ENCODE measurements at places on chromosomes 3 and 15.

GRCh38 chr15:25058080-25058785, 103.4 kb downstream of the SNRPN start:
- no peak for DNase-seq

GRCh38 chr3:197339841-197340520, 41.6 kb upstream of the DLG1 start:
- DNase-seq = no peak

DNA sequence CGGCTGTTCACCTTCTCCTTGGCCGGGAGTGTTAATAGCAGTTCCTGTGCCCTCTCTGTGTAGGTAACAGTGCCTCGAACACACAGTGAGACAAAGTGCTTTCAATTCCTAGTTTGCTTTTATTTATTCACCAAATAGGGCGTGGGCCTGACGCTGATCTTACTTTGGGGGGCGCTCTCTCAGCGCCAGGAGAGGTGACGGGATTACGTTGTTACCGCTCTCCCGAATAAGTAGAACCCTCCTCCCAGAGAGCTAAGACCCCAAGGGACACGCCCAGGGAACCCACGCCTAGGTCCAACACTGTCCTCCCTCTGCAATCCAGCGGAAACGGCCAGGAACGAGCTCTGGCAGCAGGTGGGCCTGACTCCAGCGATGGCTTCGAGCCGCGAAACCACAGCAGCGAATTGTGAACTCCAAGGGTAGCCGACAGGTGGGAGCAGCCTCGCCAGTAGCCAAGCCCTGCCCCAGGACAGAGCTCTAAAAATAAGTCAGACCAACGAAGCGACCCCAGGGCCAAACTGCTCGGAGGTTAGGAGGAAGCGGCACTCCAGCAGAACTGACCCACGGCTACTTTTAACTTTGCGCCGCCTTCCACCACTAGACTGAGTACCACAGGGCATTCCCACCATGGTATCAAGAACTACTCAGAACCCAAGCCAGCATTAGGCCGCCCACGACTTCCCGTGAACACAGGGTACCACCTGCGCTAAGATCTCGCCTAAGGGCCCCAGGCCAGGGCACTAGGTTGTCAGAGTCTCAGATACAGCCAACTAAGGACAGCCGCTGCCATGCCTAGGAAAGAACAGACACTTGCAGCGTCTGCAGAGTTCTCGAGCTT, 1.6 kb upstream of the SIN3A start:
- peak; percentile 81 for DNase-seq

GRCh38 chr3:160199108-160199507, 26.1 kb upstream of the C3orf80 start:
- no peak for DNase-seq

GRCh38 chr3:57694146-57694545, 1.3 kb upstream of the DENND6A start:
- no peak for DNase-seq

- DNase-seq = no peak
Measured at GRCh38 chr3:94071713-94072284, 8.9 kb downstream of the NSUN3 start.

DNA sequence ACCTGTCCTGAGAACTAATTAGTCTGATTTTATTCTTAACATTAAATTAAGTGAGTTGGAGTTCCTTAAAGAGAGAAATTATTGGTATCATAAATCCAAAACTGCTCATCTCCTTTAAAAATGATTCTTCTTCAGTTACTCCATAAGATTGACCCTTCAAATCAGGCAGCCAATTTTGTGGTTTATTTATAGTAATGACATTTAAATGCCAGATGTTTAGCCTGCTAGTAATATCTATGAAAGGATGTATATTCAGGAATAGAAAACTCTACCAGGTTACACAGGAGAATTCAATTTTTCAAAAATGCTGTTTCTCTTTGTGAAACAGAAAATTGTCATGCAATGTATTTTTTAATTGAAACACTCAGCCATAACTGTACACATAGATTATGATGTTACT, 457.8 kb upstream of the ROBO2 start:
- DNase-seq = no peak

DNA sequence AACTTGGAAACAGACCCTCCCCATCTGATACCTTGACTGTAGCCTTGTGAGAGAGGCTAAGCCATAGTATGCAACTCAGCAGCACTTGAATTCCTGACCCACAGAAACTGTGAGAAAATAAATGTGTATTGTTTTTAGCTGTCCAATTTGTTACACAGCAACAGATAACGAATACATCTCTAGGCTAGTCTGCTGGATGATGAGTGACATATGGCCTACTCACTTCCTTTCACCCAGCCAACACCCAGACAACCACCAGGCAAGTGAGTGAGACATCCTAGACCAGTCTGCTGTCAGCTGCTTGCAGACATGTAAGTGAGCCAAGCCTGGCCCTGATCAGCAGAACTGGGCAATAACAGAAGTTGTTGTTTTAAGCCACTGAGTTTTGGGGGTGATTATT, 19.2 kb upstream of the SMAD6 start:
- DNase-seq = no peak

DNA sequence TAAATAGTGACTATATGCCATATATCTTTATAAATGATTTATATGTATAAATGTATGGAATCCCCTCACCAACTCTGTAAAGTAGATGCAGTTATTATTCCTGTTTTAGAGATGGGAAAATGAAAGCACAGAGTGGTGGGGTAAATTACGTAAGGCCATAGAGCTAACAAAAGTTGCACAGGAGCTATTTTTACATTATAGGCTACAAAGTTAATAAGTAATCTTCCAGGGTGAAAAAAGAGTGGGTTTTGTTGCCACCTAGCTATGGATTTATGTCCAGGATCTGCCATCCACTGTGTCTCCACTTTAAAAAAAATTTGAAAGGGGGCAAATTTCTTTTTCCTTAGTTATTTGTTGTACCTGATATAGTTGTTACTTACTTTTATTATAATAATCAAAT, 235.7 kb downstream of the MCTP2 start:
- DNase-seq = no peak

GRCh38 chr3:12884790-12885582, 43.6 kb upstream of the RPL32 start:
- no peak for DNase-seq

GRCh38 chr15:63933522-63933921, 99.8 kb upstream of the HERC1 start:
- DNase-seq = no peak

GRCh38 chr3:147391781-147392624, 14.3 kb downstream of the ZIC4 start:
- DNase-seq = no peak

DNA sequence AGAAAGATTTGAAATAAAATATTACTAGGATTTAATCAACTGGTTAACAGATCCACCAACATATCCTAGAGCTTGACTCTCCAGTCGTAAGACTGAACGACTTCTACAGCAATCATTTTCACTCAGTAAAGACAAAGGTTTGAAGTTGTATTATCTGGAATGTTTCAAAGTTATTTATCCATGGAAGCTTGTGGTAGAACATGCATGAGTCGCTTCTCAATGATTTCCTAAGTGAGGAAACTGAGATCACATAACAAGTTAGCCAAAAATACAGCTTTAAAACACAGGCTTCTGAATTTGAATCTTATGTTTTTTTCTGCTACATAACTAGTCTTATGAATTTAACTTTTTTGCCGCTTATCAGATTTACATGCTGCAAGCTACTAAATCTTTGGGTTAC, 241.8 kb downstream of the FOXP1 start:
- DNase-seq = no peak

DNA sequence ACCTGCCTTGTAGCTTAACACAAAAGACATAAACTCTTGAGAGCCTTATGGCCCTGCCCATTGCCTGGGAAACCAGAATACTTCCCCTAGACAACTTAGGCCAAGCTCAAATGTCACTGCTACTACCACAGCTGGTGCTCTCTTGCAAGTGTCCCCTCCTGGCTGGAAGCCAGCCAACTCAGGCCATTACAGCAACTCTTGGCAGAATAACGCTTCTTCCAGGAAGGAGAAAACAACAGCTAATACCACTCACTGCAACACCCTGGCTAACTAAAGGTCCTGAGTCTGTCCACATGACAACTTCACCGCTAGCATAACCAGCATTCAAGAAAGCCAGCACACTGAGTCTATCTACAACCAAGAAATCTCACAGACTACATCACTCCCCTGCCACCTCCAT, 5.1 kb upstream of the B4GALT4 start:
- no peak for DNase-seq

GRCh38 chr3:47849699-47850563, 47.0 kb downstream of the DHX30 start:
- DNase-seq = no peak

- DNase-seq = no peak
Measured at GRCh38 chr3:180294282-180295027, 257.7 kb upstream of the PEX5L start.

DNA sequence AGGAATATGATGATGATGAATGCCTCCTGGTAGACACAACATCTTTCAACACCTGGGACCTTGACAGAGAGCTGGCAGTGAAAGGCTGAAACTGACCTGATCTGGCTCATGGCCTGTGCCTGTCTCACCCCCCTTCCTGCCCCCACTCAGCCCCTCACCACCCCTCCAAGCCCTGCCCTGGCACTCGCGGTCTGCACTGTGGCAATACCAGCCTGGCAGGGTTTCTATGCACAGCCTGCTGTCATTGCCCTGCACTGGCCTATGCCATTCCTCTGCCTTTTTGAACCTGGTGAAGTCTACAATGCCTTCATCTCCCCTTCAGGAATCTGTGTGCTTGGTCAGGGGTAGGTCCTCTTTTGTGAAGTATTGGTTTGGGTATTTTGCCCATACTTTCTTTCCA, 56.5 kb downstream of the ACAD9 start:
- no peak for DNase-seq

GRCh38 chr15:37133602-37134001, 33.3 kb upstream of the MEIS2 start:
- DNase-seq = no peak

DNA sequence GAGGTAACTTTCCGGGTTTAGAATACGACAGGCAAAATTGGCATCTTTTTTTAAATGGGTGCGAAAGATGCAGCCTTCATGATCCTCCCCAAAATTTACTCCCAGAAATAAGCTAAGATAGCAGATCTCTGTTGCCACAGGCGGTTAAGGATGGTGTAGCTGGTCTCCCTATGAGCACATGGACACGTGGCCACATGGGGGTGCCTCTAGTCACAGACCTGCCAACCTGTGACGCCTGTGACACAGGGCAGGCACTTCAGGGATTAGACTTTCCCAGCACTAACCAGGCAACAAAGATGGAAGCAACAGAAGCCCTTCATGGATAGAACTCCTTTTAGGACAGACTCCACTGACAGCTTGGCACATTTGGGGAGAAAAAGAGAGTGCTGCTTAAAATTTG, 320.3 kb downstream of the THSD4 start:
- no peak for DNase-seq

DNA sequence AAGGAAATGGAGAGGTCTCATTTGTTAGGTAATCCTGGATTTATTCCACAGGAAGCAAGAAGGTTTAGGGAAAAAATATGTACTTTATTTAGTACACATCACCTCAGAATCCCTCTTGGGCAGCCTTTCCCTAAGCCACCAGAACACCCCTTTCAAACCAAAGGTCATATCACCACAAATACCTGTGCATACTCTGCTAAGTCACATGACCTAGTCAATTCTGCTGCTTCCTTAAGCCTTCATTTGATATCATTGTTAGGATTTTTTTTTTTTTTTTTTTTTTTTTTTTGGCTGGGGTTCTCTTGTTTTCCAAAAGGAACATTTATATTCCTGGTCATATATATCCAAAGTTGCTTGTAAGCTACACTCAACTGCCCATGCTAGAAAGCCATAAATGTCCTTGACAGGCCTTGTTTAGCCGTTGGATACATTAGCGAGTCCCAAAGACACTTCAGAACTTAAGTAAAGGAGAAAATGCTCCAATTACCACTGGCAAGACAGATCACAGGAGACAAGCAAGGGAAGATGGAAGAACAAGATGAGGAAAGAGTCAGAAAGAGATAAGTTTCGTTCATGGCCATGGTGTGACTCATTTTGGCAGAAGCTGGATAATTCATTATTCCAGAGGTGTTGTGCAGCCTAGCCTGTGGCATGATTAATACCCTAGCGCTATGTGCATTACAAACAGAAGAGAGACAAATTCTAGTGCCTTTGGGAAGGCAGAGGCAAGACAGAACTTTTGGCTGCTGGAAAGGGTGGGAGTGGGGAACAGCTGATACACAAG, 155.6 kb upstream of the SLC2A2 start:
- DNase-seq = no peak

All from activated naive CD4-positive, alpha-beta T cell treated with anti-CD3 and anti-CD28 coated beads, Interleukin-2, amount 50 U/mL, for 16 hours (primary cell).